ENCODE measurements at places on chromosomes 4 and X. TPM values are rescaled to one million over a fixed set of nuclear protein-coding genes. Genes with fewer than 3 reads are reported as not detected.

The SEL1L3 gene
- total RNA-seq: 68.8 TPM

The ZNF732 gene
- total RNA-seq: 1.2 TPM

The ARHGAP36 gene
- total RNA-seq: not detected

The SLC6A14 gene
- total RNA-seq: not detected

The TRIM60 gene
- total RNA-seq: not detected

The MTCP1 gene
- 5.2 TPM for total RNA-seq

The NDST3 gene
- total RNA-seq: not detected

The ODAPH gene
- not detected for total RNA-seq

Measured in regular cardiac myocyte (primary cell).